ENCODE measurements at places on chromosomes 7 and 10. TPM values are rescaled to one million over a fixed set of nuclear protein-coding genes. Genes with fewer than 3 reads are reported as not detected.

The LEP gene
- polyA plus RNA-seq: 0.50 TPM

The TFR2 gene
- 0.07 TPM for polyA plus RNA-seq

The CALCR gene
- polyA plus RNA-seq: not detected

DNA sequence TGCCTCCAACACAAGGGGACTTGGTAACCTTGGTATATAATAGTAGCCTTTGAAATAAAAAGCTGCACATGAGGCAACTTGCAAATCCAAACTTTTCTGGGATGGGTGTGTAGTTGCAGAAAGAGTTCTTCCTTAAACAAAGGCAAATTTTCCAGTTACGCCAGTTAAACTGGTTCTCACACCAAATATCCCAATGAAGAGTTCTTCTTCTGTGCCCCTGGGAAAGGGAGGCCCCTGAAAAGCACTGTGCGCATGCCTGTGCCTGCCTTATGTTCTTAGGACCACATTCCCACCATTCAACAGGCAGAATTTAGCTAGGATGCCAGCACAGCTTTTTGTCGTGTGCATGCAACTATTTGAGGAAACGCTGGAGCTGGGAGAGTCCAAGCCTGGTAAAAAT lies 164.8 kb upstream of the SLC25A13 start:
- DNase-seq: no peak

- DNase-seq: no peak
Observed at GRCh38 chr7:45511721-45512597, 62.2 kb upstream of the ADCY1 start.

DNA sequence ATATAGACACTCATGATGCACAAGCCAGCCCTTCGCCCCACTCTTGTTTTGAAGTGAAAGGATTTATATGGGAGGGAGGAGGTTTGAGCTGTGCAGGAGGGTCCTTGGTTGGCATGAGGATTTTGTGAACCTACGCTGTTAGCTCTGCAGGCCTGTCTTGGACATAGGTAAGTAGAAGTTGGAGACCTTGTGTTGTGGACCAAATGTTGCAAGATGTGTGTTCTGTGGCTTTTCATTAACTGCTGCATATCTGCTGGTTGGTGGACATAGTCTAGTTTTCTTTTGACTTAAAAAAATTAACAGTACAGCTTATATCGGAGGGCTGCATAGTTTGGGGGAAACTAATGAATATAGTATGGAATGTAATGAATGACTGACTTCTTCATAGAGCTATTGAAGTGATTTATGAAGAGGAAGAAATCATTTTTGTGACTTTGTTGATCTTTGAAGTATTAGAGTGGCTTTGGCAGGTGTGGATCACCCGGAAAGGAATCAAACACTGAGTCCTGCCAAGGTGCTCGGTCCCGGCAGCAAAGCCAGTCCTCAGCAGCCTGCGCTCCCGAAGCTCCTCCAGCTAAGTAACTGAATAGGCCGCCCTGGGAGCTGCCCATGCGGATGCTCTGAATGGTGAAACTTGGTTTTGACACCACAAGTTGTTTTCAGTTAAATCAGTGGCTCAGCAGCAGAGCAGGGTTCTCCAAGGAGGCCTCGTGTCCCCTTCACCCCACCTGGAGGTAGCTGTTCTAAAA lies 3.2 kb downstream of the MGMT start:
- no peak for DNase-seq

DNA sequence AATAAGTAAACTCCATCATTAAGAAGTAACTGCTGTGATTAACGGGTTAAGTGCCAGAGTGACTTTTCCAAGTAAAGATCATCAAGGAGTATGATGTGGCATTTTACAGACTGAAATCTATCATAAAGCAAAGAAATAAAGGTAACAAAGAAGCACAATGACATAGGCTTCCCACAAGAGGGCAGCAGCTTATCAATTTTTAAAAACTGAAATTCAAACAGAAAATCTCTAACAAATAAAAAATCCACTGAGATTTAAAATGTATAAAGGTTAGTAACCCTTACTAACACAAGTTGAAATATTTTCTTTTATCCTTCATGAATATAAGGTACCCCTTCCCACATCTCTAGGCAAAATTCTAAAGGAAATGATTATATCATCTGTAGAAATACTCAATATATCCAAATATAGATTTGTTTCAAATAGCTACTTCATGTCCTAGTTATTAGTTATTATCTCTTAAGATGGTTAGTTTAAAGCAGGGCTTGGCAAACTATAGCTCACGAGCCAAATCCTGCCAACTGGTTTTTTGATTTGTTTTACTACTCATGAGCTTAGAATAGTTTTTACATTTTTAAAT lies 29.2 kb downstream of the FAM3C start:
- DNase-seq: no peak

DNA sequence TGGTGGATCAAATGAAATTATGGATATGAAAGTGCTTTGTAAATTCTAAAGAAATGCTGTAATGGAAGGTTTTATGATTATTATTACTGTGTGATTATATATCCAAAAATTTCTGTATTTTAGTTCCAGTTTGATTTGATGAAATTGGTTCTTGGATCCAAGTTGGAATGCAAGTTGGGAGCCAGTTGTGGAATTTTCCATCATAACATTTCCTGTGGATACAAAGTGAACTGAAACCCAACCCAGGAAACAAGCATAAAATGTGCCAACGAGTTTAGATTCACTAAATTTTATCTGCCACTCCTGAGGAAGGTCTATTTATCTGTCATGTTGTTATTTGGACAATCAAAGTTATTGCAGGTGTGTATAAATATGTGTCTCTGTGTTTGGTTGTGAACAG lies 131.4 kb upstream of the MDFIC start:
- no peak for DNase-seq
